ENCODE measurements at places on chromosomes 5 and 9. TPM values are rescaled to one million over a fixed set of nuclear protein-coding genes. Genes with fewer than 3 reads are reported as not detected.

PCDHA1 gene
- polyA plus RNA-seq = 0.11 TPM

LCN6 gene
- polyA plus RNA-seq = 48.0 TPM

TEX48 gene
- polyA plus RNA-seq = not detected

PRR16 gene
- polyA plus RNA-seq = 3.6 TPM

CYSRT1 gene
- 0.88 TPM for polyA plus RNA-seq

MACIR gene
- polyA plus RNA-seq = 8.2 TPM

SLCO6A1 gene
- not detected for polyA plus RNA-seq

ADAMTS2 gene
- polyA plus RNA-seq = 5.3 TPM
